ENCODE measurements at places on chromosomes 3 and 15. TPM values are rescaled to one million over a fixed set of nuclear protein-coding genes. Genes with fewer than 3 reads are reported as not detected.

The LMAN1L gene
- not detected for total RNA-seq

The TP63 gene
- 77.4 TPM for total RNA-seq

The PLSCR2 gene
- not detected for total RNA-seq

The ZBTB11 gene
- total RNA-seq, result 15.1 TPM

The THSD4 gene
- 12.4 TPM for total RNA-seq

The DZIP1L gene
- 2.5 TPM for total RNA-seq

The GOLGA8R gene
- 0.60 TPM for total RNA-seq

The NMNAT3 gene
- total RNA-seq, result 2.5 TPM

The FOXP1 gene
- total RNA-seq, result 22.8 TPM

The ECE2 gene
- not detected for total RNA-seq

The TLR9 gene
- total RNA-seq, result 0.07 TPM

The ECT2 gene
- 34.8 TPM for total RNA-seq

The LEKR1 gene
- total RNA-seq, result 0.71 TPM

The TRANK1 gene
- total RNA-seq, result 0.60 TPM

The RCCD1 gene
- 24.5 TPM for total RNA-seq

The DCBLD2 gene
- total RNA-seq, result 74.5 TPM

The ANKDD1A gene
- total RNA-seq, result 1.4 TPM

The LRRN1 gene
- total RNA-seq, result 2.3 TPM

The DAZL gene
- not detected for total RNA-seq

The KCNMB2 gene
- total RNA-seq, result not detected

Data from airway epithelial cell (primary cell).